ENCODE measurements at places on chromosomes 12 and 14.

DNA sequence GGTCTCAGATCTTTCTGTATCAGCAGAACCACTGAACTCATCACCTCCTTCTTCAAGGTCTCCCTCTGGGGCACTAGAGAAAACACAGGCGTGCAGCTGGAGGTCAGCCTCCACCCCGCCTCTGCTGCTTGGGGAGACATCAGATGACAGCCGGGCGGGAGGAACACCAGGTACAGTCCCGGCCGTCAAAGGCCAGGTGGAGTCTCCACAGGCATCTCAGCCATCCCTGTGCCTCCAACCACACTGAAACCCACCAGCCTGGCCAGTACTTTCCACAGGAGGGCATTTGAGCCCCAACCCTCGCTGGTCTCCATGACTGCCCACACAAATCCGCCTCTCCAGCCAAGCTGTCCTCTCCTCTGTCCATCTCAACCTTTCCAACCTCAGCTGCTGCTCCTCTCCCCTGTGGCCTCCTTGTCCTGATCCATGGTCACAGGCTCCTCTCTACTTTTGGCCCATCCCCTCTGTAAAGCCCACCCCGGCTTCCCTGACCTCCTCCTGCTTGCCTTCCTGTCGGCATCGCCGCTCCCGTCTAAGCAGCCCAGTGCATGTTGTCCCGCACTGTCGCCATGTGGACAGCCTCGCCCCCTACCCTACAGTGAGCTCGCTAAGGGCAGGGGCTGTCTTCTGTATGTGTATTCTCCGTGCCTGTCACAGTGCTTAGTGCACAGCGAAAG lies 21.4 kb upstream of the FKBP4 start:
- DNase-seq, result no peak

DNA sequence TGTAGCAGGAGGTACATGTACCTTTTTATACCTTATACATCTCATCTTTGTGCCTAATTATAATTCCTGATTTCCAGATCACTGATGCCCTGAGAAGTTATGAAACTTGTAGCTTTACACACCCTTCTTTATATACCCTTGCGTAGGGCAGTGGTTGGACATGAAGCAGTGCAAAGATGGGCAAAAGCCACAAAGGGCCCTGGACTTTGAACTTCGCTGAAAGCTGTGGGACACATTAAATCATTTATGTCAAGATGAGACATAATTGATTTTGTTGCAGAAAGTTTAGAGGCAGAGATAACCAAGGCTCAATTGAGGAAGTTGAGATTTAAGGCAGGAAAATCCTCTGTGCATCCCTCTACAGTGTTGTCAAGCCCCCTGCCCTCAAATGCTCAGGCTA lies 170.0 kb downstream of the SLC2A13 start:
- no peak for DNase-seq

DNA sequence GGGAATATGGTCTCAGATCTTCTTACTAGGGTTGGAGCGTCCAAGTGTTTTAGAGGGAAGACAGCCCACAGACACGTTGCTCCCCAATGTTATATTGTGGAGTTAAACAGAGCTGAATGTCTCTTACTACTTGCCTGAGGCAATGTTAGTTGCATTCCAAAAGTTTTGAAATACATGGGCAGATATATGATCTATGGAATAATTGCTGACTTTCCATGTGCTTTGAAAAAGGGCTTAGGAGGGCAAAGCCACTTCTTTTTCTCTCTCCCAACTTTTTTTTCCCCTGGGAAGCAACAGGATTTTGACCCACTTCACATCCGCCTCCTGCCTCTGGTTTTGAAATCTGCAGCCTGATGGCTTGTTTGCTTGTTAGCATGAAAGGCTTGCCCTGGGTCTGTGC lies 33.7 kb upstream of the PAX9 start:
- no peak for DNase-seq

- DNase-seq, result no peak
Measured at GRCh38 chr12:127925971-127926370, 341.0 kb upstream of the TMEM132C start.

DNA sequence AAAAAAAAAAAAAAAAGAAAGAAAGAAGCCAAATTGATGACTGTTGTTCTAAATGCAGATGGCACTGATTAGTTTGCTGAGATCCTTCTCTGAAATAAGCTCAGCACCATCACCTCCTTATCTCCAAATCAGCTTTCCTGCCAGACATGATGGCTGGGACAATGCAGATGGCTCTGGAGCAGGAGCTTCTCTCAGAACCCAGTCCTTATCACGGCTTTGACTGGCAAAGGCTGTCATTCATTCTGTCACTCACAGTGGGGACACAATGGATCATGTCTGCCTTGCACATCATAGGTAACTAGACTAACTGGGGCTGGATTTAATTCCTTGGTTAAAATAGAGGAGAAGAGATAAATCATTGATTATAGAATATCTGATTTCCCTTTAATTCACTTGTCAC lies 146.3 kb downstream of the PDZRN4 start:
- DNase-seq, result no peak

DNA sequence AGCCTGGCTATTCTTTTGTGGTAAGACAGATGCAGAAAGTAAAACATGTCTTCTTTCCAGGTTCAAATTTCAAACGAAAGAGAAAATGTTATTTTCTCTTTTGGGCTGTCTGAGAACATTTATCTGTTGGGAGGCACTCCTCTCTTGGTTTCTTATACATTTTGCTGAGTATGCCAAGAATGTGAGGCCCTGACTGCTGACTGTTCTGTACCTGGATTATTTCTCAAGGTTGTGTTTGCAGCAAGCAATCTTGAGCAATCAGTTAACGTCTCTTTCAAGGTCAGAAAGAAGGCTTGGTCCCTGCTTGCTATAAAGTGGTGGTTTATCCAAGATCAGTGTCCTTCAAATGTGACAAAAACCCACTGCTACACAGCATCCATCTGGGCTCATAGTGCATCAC lies 9.8 kb downstream of the SSTR1 start:
- DNase-seq, result no peak

GRCh38 chr12:29516431-29516875 lies 19.0 kb upstream of the OVCH1 start:
- no peak for DNase-seq

- no peak for DNase-seq
Measured at GRCh38 chr14:19947413-19948090, 16.8 kb downstream of the OR4K1 start.

GRCh38 chr12:69660164-69660863 lies 38.8 kb downstream of the BEST3 start:
- DNase-seq, result no peak

GRCh38 chr12:118183711-118184110 lies 47.8 kb downstream of the PEBP1 start:
- no peak for DNase-seq

DNA sequence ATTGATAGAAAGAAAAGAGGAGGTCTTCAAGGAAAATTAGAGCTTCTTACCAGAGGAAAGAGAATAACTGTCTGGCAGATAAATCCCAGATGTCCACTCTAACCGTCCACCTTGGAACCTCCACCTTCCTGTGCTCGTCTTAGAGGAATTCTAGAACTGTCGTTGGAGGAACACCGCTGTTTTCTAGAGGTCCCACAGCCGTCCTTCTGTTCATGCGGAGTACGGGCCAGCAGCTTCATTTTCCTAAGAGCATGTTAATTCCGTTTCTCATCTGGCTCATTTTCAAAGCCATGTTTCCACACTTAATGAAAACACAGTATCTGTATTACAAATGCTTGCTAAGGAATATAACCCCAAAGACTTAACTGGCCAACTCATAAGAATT lies 107.9 kb upstream of the ESRRB start:
- no peak for DNase-seq

DNA sequence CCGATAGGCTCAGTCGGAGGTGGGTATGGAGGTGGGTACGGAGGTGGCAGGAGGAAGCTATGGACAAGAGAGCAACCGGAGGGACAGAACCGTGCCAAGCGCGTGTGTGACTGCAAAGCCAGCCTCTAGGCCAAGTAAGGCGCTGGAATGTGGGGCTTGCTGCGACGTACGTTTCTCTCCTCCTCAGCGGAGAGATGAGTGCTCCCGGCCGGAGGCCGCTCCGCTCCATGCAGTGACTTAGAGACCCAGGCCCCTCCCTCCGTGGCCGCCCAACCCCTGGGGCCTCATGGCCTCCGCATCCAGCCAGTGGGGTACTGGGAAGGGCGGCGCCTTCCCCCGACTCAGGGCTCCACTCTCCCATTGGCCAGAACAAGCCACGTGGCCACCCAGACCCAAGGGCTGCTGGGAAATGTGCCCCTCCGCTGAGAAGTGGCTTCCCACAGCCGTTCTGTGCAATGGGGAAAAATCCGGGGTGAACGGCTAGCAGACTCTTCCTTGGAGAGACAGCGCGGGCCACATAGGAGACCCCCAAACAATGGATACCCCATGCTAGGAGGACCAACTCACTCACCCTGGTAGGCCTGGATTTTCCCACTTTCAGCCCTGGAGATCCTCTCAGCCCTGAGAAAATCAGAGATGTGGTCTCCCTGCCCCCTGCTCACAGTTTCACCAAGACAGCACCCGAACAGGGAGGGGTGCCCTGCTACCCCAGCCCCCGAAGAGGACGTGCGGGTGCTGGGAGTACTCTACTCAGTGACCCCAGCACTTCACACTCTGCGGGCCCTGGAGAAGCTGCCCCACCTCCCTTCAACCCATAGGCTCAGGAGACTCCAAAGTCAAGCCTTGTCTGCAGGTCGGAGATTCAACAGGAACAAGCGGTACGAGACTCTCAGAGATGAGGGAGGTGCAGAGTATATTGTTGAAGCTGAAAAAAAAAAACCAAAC lies 66.7 kb downstream of the RIMBP2 start:
- DNase-seq, result no peak

- DNase-seq, result no peak
Measured at GRCh38 chr12:79874665-79875064, 60.2 kb downstream of the PPP1R12A start.

DNA sequence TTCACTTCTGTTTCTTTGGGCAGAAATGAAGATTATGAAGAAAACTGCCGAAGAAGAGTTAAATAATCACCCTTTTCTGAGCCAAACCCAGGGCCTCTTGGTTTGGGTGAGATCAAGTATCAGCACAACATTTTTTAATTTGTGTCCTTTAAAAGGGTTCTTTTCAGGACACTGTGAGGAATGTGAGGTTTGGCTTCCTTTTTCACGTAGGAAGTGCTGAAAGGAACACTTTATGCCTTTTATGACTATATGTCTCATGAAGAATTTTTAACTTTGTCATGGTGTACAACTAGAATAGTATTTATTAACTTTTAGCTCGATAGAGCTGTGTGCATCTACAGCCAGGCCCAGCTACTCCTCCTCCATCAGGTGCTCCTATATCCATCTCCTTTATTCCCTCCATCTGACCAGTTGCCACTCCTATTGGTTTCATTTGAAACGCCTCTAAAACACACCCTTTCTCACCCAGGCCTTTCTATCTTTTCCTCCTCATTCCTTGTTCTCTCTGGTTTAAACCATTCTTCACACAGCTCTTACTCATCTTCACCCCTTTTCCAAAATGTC lies 103.6 kb upstream of the LRIG3 start:
- no peak for DNase-seq

DNA sequence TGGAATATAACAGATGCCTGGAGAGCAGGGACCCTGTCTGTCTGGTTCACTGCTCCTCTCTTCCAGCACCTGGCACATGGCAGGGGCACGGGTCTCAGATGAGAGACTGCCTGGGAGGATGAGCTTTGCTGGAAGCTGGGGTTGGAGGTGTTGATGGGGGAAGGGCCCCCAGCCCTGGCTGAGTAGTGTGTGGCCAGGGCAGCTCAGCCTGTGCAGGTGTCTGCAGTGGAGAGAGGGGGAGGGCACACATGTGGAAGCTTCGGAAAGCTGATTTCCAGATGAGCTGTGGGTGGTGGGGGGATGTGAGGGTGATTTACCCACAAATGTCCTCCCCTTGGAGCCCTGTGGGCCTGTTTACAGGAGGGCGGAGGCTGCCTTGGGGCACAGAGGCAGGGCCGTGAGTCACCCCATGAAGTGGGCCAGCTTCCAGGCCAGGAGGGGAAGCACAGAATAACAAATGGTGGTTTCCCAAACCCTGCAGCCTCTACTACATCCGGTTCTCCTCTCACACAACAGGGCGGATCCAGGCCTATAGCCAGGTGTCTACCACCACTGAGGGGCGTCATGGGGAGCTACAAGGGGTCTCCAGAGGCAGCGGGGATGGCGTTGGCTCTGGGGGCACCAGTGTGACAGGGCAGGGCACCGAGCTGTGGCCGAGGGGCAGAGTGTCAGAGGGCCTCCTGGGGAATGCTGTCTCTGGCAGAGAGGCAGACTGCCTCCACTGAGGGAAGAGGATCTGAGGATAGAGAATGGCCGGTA lies 11.0 kb downstream of the KRT7 start:
- DNase-seq, result no peak

GRCh38 chr12:89352492-89353187 lies at the start of gene DUSP6:
Gene DUSP6, minus strand, starts transcription at chr12:89352501. Its CDS starts 462 bp downstream, at chr12:89352039.
- DNase-seq, result peak; percentile 97

DNA sequence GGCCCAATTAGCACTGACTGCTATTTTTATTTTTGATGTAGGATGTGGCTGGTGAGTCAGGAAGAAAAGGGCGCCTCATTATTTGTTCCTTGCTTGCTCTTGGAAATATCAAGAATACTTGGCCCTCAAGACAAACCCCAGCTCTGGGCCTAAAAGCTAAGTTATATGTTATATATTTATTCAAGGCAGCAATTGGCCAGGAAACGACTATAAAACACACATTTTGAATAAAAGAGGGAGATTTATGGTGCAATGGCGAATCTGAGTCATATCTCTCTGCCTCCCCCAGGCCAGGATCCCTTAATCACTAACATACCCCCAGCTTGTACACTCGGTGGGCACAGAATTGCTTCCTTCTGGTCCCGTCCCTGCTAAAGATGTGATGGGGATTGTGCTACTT lies 63.3 kb downstream of the TBX5 start:
- DNase-seq, result no peak

- no peak for DNase-seq
Measured at GRCh38 chr12:125225641-125226040, 160.4 kb downstream of the AACS start.

DNA sequence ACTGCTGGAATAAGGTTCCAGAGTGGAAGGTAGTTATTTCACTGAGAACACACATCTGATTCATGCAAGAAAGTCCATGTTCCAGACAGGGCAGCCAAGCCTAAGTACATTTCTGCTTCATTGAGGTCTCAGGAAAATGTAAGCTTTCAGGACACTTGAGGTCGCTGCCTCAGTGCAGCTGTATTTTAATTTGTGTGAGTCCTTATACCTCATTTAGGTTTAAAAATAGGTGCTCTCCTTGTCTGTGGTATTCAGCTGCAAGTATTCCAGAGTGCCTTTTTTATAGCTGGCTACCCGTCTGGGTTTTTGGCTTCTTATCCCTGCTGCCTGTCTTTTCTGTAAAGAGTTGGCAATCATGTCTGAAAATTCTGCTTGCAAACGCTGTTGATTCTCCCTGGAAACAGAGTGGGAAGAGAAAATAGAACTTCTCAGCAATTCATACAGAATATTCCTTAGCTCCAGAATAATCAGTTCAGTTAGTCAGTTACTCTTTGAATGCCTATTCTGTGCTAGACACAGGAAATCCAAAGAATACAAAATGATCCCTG lies 45.3 kb upstream of the PLBD1 start:
- DNase-seq, result no peak

- no peak for DNase-seq
Measured at GRCh38 chr12:25131270-25131669, 63.7 kb downstream of the DNAI7 start.

GRCh38 chr12:32076941-32077340 lies 29.7 kb upstream of the BICD1 start:
- DNase-seq, result no peak
